ENCODE measurements at places on chromosomes 5 and 9.

DNA sequence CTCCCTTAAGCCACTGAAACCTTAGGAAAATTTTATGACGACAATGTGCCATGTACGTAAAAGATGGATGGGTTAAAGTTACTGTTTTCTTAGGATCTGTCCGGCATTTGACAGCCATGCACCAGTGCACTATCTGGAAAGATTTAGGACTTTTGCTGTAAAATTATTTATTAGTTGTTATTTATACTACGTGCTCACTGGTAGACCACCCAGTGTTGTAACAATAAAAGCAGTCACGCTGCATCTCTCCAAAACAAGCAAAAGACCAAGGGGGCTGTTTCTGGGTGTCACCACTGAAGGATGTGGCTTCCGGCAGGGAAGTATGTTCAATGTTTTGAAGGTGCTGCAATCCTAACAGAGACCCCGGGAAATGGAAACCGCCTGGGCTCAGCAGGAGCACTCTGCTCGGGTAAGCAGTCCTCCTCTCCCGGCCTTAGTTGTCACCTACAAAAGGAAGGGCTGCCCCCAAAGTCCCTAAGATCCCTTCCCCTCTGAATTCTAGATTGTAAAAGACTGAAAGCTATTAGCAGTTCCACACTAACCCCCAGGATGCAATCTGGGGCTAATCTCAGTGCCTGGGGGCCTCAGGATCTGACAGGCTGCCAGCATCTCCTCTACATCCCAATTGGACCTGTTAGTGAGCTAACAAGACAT, 38.6 kb downstream of the SAXO1 start:
- no peak for DNase-seq

DNA sequence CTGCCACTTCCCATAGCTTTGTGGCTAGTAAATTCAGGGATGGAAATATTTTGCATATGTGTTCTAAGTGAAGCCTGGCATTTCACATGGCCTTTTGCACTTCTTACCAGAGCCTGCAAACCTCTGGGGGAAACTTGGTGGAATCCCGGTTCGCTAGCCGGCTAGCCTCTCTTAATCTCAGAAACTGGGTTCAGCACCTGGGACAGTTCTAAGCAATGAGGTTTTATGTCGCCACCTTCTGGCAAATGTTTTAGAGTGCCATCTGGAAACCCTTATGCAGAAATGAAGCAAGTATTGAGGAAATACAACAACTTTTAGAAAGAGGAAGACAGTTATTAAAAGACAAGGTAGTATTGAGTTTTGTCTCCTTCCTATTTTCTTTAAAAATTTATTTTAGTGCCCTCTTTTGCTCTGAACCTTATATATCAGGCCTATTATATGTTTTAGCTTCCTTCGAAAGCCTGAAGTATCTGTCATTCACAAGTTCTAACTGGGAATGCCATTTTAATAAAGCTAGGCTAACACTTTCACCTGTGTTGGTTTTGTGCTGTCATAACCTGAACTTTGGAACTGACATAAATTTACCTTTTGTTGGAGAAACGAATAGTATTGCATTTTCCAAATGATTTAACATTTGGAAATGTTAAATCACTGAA, 963 bp upstream of the HTR1A start:
- no peak for DNase-seq

- no peak for DNase-seq
Observed at GRCh38 chr5:131466171-131466766, 168.8 kb downstream of the RAPGEF6 start.

- no peak for DNase-seq
Observed at GRCh38 chr9:111940697-111941096, 44.1 kb downstream of the UGCG start.

DNA sequence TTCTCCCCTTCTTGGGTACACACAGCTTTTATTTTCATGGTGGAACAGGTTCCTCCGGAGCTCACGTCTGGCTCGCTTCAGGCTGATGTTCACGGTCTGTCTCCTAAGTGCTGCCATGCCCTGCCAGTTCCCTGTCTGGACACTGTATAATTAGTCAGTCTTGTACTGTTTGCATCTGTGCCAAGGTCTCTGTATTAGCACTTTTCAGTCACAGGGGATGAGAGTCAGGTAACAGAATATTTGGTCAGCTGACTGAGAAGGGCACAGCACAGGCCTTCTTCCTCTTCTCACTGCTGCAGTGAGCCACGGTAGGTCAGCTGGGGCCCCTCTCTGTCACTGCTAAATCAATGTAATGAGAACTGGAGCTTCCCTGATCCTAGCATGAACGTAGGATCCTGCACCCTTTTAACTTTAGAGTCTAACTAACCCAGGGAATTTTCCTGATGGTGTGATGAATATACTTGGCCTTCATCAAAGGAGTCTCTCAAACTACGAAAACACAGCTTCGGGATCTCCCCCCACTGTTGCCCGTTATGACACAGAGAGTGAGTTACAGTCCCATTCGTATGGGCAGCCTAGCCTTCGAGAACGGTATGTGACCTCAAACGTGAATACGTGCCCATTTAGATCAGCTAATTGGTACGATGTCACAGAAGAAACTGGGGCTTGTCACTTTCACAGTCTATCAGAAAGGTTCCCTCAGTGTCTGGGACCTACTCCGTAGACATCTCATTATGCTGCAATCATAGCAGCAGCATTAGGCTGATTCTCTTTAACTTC, 354.1 kb upstream of the RFX3 start:
- DNase-seq = no peak
